ENCODE measurements at places on chromosomes 5 and 9.

DNA sequence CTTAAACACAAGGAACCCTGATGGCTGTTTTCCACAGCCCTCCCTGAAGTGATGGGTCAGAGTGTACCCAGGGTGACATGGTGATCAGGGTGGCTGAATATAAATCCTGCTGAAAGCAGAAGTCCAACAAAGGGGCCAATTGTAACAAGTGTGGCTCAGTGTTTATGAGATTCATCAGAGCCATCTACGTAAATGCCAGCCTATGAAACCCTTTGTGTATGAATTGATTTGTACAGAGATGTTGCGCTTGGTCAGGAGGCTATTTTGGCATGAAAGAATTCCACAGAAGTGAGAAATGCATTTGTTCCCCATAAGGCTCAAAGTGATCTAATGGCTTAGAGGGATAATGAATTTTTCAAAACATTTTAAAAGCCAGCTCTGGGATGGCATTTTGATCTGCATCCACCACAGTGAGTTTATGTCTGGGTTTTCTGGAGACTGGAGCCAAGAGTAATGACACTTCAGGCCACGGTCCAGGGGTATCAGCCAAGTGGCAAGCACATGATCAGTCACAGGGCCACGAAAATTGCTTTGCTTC lies 12.4 kb downstream of the PRUNE2 start:
- no peak for DNase-seq

DNA sequence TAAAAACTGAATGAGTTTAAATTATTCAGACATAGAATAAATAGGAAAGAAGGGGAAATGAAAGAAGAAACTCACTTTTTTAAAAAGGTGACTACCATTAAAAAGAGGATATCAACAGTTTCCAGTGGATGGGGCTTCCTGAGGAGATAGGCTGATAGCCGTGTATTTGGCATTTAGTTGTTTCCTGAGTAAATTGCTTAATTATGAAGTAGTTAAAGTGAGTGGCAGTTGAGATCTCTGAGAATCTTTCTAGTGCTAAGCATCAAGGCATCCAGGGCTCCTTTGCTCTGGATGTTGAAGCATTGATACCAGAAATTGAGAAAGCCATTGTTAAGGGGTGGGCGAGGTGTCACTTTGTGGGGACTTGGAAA lies 2.7 kb downstream of the TNFAIP8 start:
- no peak for DNase-seq

- DNase-seq, result peak; percentile 92
Measured at GRCh38 chr5:132496631-132497487, 6.3 kb upstream of the IRF1 start.

DNA sequence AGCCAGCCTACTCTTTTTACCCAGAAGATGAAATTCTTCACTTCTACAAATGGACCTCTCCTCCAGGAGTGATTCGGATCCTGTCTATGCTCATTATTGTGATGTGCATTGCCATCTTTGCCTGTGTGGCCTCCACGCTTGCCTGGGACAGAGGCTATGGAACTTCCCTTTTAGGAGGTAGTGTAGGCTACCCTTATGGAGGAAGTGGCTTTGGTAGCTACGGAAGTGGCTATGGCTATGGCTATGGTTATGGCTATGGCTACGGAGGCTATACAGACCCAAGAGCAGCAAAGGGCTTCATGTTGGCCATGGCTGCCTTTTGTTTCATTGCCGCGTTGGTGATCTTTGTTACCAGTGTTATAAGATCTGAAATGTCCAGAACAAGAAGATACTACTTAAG lies 16.6 kb downstream of the OCLN start:
- DNase-seq, result no peak
